ENCODE measurements at places on chromosomes 13 and 19.

GRCh38 chr13:83992566-83993358 is 110.5 kb upstream of the SLITRK1 start:
- DNase-seq: no peak

- DNase-seq: no peak
Measured at GRCh38 chr19:718251-718951, 9.7 kb downstream of the PALM start.

DNA sequence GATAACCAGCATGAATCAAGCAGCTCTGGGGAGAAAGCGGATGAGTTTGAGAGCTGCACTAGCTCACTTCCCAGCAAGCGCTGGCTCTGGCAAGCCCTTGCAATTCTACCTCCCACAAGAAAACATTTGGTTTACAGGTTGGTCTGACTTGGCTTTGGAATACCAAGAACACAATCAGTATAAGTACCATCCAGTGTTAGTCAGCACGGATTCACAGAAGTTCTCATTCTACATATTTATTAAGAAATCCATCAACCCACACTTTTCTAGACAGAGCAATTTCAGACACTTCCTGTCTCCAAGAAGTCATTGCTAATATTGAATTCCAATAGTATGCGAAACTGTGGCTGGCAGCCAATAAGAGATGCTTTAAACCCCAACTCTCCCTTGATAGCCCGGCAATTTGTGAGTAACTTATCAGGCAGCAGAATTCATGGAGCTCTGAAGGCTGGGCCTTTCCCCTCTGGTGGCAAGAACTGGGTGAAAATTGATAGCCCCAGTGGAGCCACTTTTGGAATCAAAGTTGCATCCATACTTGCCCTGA is 59.4 kb upstream of the WASF3 start:
- no peak for DNase-seq

DNA sequence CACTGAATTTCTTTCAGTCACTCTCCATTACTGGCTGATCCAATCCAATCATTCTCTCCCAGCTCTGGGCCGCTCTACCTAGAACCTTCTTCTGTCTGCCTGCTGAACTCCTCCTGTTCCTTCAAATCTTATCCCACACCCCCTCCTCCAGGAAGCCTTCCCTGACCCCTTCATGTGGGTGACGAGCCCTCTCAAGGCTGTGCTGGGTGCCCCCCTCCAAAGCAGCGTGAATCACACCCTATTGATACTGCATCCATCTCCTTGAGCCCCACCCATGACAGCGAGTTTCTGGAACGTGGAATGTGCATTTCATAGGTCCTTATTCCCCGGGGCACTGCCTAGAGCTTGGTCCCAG is 3.2 kb downstream of the PIH1D1 start:
- no peak for DNase-seq

Data from NT2/D1 (cell line).